HT-29 (cell line): ENCODE measurements at places on chromosomes 12 and 14.

- peak; percentile 25 for DNase-seq
These were observed 23.0 kb upstream of the GPR132 start for GRCh38 chr14:105087963-105088811.

GRCh38 chr12:37543131-37543965 lies 773.2 kb upstream of the ALG10B start:
- DNase-seq = no peak

DNA sequence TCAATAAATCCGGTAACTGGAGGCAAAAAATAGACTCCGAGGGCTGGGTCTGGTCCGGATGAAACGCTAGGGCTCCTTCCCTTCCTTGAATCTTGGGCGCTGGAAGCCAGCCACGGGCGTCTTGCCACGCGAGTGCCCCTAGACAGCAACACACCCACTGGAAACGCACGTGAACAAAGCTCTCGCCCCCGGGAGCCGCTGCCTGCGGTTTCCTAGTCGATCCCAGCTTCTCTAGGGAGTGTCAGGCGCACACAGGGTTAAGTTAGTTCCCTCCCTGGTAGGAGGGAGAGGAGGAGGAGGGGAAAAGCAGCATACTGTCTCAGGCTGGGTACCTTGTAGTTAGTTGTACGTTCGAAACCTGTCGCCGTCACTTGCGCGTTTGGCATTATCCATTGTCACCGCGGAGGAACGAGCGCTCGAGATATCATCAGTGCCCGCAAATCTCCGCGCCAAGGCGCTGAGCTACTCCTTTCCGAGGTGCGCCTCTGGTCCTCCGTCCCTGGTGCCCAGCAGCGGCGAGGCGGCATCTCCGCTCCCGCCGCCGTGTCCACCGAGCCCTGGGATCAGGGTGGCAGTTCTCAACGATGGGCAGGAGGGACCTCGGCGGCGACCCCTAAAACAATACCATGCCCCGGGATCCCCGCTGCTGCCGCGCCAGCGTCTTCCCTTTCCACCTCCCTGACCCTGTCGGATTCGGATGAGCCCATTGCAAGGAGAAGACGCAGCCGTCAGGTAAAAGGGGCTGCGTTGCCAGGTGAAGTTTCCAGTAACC lies at the start of gene FLRT2:
Gene FLRT2 (plus strand): TSS at position 342 of the 772 bp plus-strand sequence. CDS start 91,371 bp downstream, outside the sequence.
- DNase-seq = no peak

- DNase-seq = no peak
These were observed 169.2 kb downstream of the PIWIL1 start for GRCh38 chr12:130506844-130507243.

GRCh38 chr12:76449993-76450392 lies 101.8 kb upstream of the BBS10 start:
- no peak for DNase-seq
